Esophagus muscularis mucosa (tissue), 4 donors: ENCODE measurements at places on chromosomes 13 and 19. TPM values are rescaled to one million over a fixed set of nuclear protein-coding genes. Genes with fewer than 3 reads are reported as not detected.

Gene ERICH6B
- total RNA-seq, result not detected

Gene UNC13A
- total RNA-seq, result 0.19 TPM

Gene CGB5
- total RNA-seq, result not detected

Gene RRAS
- total RNA-seq, result 203 TPM

Gene ZFP82
- 6.0 TPM for total RNA-seq

Gene TNFSF9
- total RNA-seq, result 2.7 TPM

Gene TNFRSF19
- 3.2 TPM for total RNA-seq

Gene MIR17HG
- total RNA-seq, result 2.5 TPM

Gene C13orf46
- total RNA-seq, result 2.1 TPM

Gene CCDC169
- 0.83 TPM for total RNA-seq

Gene FXYD3
- 0.83 TPM for total RNA-seq

Gene KIR2DL3
- total RNA-seq, result not detected

Gene NCCRP1
- total RNA-seq, result 0.42 TPM

DNA sequence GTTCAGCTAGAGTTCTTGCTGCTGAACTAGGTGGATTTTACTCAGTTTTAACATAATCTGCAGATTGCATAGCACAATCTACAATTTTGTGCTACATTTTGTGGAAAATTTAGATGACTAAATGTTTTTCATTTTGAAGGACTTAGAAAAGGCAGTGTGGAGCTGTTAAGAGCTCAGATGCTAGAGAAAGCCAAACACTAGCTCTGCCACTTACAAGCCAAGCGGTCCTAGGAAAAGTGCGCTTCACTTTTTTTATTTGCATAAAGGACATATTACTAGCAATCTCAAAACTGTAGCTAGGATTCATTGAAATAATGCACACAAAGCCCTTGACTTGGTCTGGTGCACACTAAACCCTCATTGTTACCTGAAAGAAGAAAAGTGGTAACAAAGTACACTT lies 8.1 kb upstream of the CSNK1A1L start:
- no peak for DNase-seq

DNA sequence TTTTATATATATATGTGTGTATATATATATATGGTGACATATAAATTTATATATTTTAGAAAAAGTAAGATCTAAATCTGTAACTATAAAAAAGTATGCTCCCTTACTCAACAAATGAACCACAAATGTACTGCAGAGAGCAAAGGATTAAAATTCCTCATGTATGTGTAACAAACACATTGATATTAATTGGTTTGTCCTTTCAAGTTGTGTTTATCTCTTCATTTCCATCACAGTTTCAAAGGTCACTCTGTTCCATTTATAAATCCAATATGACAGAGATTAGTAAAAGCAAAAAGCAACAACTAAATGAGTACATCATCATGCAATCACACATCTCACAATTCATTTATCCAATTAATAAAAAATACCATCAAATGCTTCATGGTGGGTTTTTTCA lies 247.9 kb downstream of the DACH1 start:
- no peak for DNase-seq

GRCh38 chr13:78680115-78680561 lies 21.2 kb upstream of the OBI1 start:
- DNase-seq, result no peak

- no peak for DNase-seq
Measured at GRCh38 chr13:27751953-27752532, 40.2 kb upstream of the GSX1 start.

- no peak for DNase-seq
Measured at GRCh38 chr13:111897178-111897845, 169.6 kb upstream of the SOX1 start.

- no peak for DNase-seq
Measured at GRCh38 chr13:30927595-30927994, 4.9 kb upstream of the TEX26 start.

- no peak for DNase-seq
Measured at GRCh38 chr13:99289271-99289670, 17.9 kb downstream of the GPR183 start.

DNA sequence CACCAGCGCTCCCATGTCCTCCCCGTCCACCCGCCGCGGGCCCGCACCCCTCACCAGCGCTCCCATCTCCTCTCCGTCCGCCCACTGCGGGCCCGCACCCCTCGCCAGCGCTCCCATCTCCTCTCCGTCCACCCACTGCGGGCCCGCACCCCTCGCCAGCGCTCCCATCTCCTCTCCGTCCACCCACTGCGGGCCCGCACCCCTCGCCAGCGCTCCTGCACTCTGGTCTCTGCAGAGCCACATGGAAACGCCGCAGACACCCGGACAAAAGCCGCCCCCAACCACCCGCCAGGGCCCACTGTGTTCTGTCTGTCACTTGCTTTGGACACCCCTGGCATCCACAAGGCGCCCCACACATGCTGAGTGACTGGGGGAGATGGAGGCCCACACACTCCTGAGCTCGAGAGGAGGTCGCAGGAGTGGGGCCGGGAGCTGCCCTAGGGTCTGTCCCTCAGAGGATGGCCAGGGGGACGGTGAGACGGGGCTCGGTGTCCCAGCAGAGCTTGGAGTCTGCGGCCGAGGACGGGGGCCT lies 7.4 kb downstream of the CFD start:
- DNase-seq, result no peak

DNA sequence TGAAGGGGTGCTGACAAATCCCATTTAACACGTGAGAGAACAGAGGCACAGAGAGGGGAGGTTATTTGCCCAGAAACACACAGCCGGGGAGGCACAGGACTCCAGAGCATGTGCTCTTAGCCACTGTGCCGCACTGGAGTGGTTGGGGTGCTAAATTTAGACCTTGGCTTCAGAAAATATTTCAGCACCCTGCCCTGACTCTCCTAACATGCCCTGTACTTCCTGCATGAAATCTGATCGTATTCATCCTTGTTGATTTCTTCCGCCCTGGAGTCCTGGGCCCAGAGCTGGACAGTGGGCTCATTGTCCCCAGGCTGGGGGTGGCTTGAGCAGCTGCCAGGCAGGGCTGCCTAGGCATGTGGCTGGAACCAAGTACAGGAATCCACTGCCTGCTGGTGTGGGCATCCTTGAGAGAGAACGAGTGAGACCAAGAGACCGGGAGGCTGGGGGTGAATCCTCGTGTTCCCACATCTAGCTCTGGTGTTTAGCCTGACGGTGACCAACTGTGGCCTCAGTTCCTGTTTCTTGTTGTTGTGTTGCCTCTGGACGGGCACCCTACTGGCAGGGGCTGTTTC lies 5.3 kb downstream of the SLC27A1 start:
- DNase-seq, result no peak

GRCh38 chr19:46861691-46862502 lies 1.1 kb downstream of the ARHGAP35 start:
- DNase-seq, result no peak

- DNase-seq, result no peak
Measured at GRCh38 chr19:46720503-46721239, 3.8 kb upstream of the PRKD2 start.

DNA sequence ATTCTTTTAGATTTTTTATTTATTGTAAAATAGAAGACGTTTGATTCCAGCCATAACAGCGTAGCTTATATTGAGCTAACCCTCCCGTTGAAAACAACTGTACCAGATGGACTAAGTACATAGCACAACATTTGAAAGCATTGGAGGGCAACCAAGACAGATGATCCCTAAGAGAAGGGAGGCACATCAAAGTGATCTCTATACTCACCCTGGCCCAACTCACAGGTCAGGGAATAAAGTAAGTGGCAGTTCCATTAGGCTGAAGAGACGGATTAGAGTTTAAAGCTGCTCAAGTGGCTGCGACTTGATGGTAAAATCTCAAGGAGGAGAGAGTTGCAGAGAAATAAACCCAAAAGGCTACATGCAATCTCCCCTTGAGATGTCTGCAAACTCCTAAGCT lies 65.1 kb upstream of the ITM2B start:
- no peak for DNase-seq

DNA sequence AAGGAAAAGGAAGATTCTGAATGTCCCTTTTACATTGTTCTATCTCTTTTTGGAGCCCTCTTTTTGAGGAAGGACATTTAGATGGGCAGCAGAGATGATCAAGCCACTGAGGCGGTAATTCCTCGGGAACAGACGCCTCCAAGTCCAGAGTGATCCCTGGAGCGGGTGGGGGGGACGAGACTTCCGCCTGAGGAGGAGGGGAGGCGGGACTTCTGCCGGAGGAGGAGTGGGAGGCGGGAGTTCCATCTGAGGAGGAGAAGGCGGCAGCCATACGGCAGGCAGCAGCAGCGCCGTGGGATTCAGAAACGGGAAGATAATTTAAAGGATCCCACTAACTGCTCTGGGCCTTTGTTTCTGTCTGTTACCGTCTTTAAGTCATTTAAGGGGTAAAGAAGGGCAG lies 37.6 kb upstream of the CD177 start:
- no peak for DNase-seq

GRCh38 chr13:98792785-98793495 lies 40.5 kb upstream of the SLC15A1 start:
- DNase-seq, result no peak

- no peak for DNase-seq
Measured at GRCh38 chr13:105925496-105925895, 610.0 kb downstream of the EFNB2 start.

- no peak for DNase-seq
Measured at GRCh38 chr13:29310806-29311205, 284.7 kb downstream of the SLC7A1 start.

- DNase-seq, result no peak
Measured at GRCh38 chr13:25678398-25678797, 306.6 kb downstream of the ATP8A2 start.

DNA sequence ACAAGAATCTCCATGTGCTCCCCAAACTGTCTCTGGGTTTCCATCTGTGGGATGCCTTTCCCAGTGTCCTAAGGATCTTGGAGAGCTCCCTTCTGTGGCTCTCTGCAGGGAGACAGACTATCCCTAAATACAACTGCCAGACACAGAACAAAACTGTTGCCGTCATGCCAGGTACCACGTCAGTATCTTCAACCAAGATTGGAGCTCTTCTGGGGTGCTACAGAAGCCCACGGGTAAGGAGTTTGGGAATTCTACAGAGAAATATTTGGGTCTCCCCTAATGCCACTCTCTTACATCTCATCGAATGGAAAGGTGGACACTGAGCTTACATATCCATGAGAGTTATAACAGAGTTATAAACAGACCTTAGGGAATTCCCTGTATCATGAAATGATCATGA lies 4.9 kb upstream of the MBD3L3 start:
- no peak for DNase-seq

DNA sequence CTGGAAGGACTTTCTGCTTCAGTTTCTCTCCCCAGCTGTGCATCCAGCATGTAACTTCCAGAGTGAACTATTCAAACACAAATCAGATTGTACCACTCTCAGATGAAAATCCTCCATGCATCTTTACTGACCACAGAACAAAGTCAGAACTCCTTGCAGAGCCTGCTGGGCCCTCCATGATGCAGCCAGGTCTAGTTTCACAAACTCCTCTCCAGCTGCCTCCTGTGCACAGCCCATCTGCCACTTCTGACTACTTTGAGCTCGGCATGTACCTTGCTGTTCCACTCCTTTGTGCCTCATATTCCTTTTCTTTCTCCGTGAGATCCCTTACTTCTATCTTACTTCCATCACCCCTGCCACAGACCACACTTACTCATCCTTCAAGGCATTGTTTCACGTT lies 31.4 kb downstream of the NALCN start:
- DNase-seq, result no peak

GRCh38 chr13:97434397-97435201 lies 630 bp downstream of the RAP2A start:
- peak; percentile 92 for DNase-seq

GRCh38 chr13:110183910-110184309 lies 123.0 kb downstream of the COL4A1 start:
- no peak for DNase-seq

GRCh38 chr19:43532571-43532961 lies 422 bp upstream of the ZNF575 start:
- DNase-seq, result no peak

GRCh38 chr13:104900191-104900817 lies 1635.2 kb downstream of the EFNB2 start:
- no peak for DNase-seq

DNA sequence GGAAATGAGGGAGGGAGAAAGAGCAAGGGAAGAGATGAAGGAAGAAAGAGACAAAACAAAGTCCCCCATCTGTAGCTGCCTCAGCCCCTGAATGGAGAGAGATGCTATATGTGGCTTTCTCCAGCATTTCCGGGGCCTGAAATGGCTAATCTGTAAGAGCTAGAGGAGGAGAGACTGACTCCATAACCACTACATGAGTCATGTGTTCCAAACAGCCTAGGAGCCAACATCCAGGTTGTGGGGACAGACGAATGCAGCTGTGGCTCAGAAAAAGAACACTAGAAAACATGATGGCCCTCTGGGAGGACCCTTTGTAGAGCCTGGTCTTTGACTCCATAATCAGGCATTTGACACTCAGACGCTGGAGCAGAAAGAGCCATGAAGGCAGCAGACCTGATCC lies 292.0 kb upstream of the ZNF507 start:
- DNase-seq, result no peak

- DNase-seq, result peak; percentile 87
Measured at GRCh38 chr13:44432650-44433049, 59.0 kb downstream of the SERP2 start.

DNA sequence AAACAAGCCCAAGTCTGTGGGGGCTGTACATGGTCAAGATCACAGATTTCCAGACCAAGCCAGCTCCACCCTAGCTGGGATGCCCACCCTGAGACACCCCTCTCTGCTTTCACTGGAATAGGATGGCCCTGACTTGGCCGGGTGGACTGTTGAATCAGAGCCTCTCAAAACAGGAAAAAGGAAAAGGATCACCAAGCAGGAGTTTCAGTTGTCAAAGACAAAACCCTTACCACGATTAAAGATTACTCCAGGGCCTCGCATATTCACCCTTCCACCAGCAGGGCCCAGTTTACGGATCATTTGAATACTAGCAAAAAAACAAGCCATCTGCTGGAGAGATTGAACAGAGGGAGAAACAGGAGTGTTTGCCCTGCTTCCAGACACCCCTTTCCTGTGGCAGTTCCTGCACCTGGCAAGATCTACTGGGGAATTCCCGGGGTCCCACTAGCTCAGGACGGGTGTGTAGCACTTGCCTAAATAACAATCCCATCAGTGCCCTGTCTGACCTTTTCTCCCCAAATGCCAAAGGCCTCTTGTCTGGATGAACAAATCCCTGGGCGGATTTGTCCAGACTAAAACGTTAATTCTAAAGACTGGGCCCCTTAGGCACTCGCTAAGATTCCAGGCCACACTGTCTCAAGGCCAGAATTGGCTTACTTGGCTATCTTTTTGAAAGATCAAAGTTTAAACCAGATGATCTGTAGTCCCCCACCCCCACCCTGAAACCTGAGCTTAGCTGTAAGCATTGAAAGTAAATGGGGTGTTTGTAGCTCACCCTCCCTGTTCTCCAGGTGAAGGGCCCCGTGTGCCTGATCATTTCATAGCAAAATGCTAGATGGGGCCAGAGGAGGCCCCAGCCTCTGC lies 38.4 kb downstream of the ACTN4 start:
- no peak for DNase-seq

DNA sequence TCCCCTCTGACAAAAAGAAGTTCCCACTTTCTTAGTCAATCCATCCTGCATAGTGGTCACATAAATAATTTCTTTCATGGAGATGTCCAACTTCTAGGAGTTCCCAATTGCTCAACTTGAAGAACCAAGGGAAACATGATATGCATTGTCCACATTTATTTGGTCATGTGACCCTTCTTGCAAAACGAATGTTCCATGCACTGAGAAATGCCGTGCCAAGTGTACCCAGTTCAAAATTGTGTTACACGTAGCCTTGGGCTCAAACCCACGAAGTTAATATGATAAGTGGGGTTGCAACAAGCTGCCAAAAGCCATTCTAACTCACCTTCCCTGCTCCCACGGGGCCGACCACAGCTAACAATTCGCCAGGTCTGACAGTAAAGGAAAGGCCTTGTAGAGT lies 113.1 kb downstream of the ABCC4 start:
- no peak for DNase-seq

- no peak for DNase-seq
Measured at GRCh38 chr13:49536144-49536873, 40.6 kb downstream of the PHF11 start.
